Kidney (tissue), 22 donors: ENCODE measurements at places on chromosomes 3 and 15. TPM values are rescaled to one million over a fixed set of nuclear protein-coding genes. Genes with fewer than 3 reads are reported as not detected.

The CSTA gene
- polyA plus RNA-seq = 0.80 TPM

The C3orf20 gene
- not detected for polyA plus RNA-seq

The BTBD1 gene
- polyA plus RNA-seq = 29.1 TPM

The FGD5 gene
- polyA plus RNA-seq = 18.7 TPM

The KBTBD12 gene
- polyA plus RNA-seq = 1.6 TPM

The SAMMSON gene
- polyA plus RNA-seq = not detected

The GNAT1 gene
- not detected for polyA plus RNA-seq

The ATP2B2 gene
- polyA plus RNA-seq = 0.22 TPM

The HRH1 gene
- polyA plus RNA-seq = 1.9 TPM

The FEZF2 gene
- not detected for polyA plus RNA-seq

The SLC22A13 gene
- 9.9 TPM for polyA plus RNA-seq

The IGF1R gene
- 6.5 TPM for polyA plus RNA-seq

- DNase-seq = no peak
- H3K27me3 ChIP-seq = no peaks in the 10 kb centered on the region
- no peak overlapping the region for H3K4me3 ChIP-seq
- no peak overlapping the region for H3K27ac ChIP-seq
- H3K36me3 ChIP-seq = no peaks in the 10 kb centered on the region
Observed at GRCh38 chr3:195580744-195581443, 2.8 kb downstream of the APOD start.

- DNase-seq = no peak
- H3K27ac ChIP-seq = no peak overlapping the region
- H3K36me3 ChIP-seq = no peaks in the 10 kb centered on the region
- no peak overlapping the region for H3K4me3 ChIP-seq
- no peaks in the 10 kb centered on the region for H3K4me1 ChIP-seq
Observed at GRCh38 chr3:151558661-151559060, 97.8 kb upstream of the IGSF10 start.

DNA sequence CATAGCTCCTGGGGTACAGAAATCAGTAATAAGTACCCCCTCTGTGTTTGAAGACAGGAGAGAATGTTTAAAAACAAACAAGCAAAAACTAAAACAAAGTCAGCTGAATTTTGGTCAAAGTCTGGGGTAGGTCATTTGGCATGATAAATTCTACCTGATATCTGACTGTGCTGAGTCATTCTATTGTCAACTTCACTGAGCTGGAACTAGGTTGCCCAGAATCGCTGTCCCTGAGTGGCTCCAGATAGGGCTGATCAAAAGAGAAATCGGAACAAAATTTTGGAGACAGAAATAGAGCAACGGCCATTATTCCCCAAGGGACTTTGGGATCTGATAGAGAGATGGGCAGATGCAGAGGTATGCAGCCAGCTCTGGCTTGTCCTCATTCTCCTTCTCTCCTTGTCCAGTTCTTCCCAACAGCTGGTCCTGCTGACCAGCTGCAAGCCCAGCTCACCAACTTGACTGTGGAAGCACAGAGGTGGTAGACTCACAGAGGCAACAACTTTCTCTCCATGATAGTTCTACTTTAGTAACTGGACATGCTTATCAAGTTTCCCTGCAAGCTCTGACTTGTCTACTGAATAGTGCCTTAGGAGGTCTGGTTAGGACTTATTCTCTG lies 57.3 kb upstream of the MYRIP start:
- H3K4me1 ChIP-seq = no peaks in the 10 kb centered on the region
- no peaks in the 10 kb centered on the region for H3K36me3 ChIP-seq
- no peak overlapping the region for H3K27ac ChIP-seq
- no peak overlapping the region for H3K4me3 ChIP-seq
- H3K27me3 ChIP-seq = no peaks in the 10 kb centered on the region
- no peak for DNase-seq

DNA sequence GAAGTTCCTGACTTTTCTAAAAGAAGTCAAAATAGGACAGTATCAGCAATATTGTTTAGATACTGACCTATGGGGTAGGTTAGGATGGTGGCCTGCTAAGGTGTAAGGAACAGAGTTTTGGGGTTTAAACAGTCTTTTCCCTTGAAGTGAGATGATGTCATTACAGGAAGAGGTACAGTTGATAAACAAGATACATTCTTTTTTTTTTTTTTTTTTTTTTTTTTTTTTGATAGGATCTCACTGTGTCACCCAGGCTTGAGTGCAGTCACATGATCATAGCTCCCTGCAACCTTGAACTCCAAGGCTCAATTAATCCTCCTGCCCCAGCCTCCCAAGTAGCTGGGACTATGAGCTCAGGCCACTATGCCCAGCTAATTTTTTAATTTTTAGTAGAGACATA lies 33.3 kb downstream of the SLC25A36 start:
- no peak for DNase-seq
- peaks cover 24% of the 10 kb centered on the region for H3K36me3 ChIP-seq
- no peaks in the 10 kb centered on the region for H3K27me3 ChIP-seq
- no peak overlapping the region for H3K27ac ChIP-seq

DNA sequence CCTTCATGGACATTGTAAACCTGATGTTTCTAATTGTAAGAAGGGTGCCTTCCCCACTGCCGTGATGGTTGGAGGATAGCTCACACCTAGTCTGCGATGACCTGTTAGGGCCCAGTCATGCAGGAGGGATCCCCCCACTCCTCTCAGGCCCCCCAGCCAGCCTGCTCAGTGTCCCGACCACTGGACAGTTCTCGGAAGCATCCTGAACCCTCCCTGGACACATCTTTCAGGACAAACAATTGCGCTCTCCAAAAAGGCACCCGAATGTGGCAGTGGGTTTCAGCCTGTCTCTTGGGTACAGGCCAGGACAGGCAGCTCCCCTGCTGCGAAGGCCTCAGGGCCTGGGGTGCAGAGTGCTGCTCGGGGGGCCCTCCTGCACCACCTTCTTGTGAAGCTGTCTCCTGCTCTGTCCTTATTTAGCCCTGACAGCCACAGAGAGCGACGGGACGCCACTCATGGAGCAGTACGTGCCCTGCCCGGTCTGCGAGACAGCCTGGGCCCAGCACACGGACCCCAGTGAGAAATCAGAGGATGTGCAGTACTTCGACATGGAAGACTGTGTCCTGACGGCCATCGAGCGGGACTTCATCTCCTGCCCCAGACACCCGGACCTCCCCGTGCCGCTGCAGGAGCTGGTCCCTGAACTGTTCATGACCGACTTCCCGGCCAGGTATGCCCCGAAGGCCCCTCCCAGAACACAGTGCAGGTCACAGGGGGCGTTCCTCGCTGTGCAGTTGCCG lies 132.3 kb downstream of the LRRK1 start:
- H3K27ac ChIP-seq = no peak overlapping the region
- H3K4me3 ChIP-seq = no peak overlapping the region
- H3K36me3 ChIP-seq = no peaks in the 10 kb centered on the region
- DNase-seq = peak; percentile 7
- H3K27me3 ChIP-seq = no peaks in the 10 kb centered on the region

GRCh38 chr3:33582234-33582633 lies 135.8 kb downstream of the CLASP2 start:
- no peak for DNase-seq
- no peak overlapping the region for H3K4me3 ChIP-seq
- H3K36me3 ChIP-seq = peaks cover 10% of the 10 kb centered on the region
- H3K27me3 ChIP-seq = no peaks in the 10 kb centered on the region
- no peak overlapping the region for H3K27ac ChIP-seq

- H3K27me3 ChIP-seq = no peaks in the 10 kb centered on the region
- H3K27ac ChIP-seq = no peak overlapping the region
- no peaks in the 10 kb centered on the region for H3K4me1 ChIP-seq
- no peaks in the 10 kb centered on the region for H3K36me3 ChIP-seq
- H3K4me3 ChIP-seq = no peak overlapping the region
Observed at GRCh38 chr3:125194849-125195601, 17.5 kb downstream of the SLC12A8 start.

DNA sequence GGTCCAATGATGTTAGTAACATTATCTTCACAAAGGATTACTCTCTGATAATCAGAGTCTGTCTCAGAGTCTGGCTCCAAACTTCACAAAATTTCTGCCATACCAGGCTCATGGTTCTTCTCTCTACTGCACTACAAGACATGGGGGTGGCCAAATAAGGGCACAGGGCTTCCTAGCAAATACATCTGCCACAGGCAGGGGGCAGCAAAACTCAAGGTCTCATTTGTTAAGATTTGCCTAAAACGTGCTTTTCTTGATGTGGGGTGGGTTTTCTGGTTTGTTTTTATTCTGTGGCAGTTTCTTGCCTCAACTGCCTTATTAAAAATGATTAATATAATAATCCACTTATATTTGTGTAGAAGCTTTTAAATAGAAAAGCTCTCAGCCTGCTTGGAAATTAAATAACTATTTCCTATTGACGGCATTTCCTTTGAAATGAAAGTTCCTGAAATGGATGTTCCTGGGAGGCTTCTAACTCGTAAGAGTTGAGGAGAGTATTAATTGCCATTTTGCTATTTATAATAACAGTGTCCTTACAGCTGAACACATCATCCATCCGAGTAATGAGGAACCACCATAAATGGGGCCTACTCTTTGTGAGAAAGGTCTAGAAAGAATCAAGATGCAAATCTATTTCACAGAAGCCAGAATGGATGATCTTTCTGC lies 53.8 kb downstream of the SST start:
- peak; percentile 48 for DNase-seq
- H3K36me3 ChIP-seq = no peaks in the 10 kb centered on the region
- H3K4me3 ChIP-seq = no peak overlapping the region
- H3K4me1 ChIP-seq = peaks cover 3% of the 10 kb centered on the region
- H3K27ac ChIP-seq = no peak overlapping the region

GRCh38 chr3:189272500-189273119 lies 100.8 kb downstream of the TPRG1 start:
- no peak overlapping the region for H3K4me3 ChIP-seq
- no peaks in the 10 kb centered on the region for H3K4me1 ChIP-seq
- peak; percentile 65 for DNase-seq
- H3K27me3 ChIP-seq = no peaks in the 10 kb centered on the region

DNA sequence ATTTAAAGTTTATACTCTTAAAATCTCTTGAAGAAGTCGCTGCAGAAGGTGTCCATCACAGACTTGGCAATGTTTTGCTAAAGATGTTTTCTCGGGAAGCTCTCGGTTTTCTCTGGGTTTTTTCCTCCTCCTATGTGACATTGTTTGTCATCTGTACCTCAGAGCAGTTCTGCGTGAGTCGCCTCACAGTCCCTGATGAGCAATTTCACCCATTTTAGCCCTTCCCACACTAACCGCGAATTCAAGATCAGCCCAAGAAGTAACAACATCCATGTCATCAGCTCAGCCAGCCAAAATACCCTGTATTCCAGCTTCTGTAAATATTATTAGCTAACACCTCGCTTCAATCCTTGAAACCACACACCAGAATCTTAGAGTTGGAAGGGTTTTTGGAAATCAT lies 224.3 kb upstream of the SETMAR start:
- no peaks in the 10 kb centered on the region for H3K36me3 ChIP-seq
- H3K27me3 ChIP-seq = no peaks in the 10 kb centered on the region
- no peak overlapping the region for H3K4me3 ChIP-seq
- no peak overlapping the region for H3K27ac ChIP-seq
- H3K4me1 ChIP-seq = no peaks in the 10 kb centered on the region

GRCh38 chr3:157274644-157275137 lies 114.7 kb upstream of the CCNL1 start:
- H3K4me1 ChIP-seq = no peaks in the 10 kb centered on the region
- no peak overlapping the region for H3K27ac ChIP-seq
- no peak overlapping the region for H3K4me3 ChIP-seq
- H3K27me3 ChIP-seq = no peaks in the 10 kb centered on the region

GRCh38 chr3:52108302-52109232 lies 45.7 kb downstream of the POC1A start:
- H3K27ac ChIP-seq = no peak overlapping the region
- H3K4me1 ChIP-seq = no peaks in the 10 kb centered on the region
- no peaks in the 10 kb centered on the region for H3K27me3 ChIP-seq
- no peak overlapping the region for H3K4me3 ChIP-seq
- H3K36me3 ChIP-seq = no peaks in the 10 kb centered on the region

DNA sequence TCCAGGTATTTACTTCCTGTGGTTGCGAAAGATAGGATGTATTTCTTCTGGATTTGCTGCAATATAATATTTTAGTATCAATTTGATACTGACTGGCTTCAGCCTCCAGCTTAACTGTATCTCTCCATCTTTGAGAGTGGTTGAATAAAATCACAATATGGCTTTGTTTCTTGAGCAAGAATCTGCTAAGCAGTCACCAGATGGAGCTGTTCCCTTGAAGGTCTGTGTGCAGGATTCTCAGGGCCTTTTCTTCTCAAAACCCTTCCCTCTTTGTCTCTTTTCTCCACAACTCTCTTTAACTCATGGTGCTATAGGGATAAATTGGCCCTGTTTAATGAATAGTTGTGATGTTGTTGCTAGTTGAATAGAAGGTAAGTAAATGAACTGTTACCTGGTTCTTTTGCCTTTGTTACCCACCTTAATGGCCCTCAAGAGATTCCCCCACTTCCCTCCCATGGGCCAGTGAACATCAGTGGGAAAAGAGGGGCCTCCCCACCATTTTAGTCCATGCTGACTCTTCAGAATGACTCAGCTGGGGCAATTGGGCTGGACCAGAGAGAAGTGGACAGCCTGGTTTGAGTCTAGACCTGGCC lies 34.8 kb upstream of the RAB6B start:
- no peak overlapping the region for H3K27ac ChIP-seq
- DNase-seq = peak; percentile 33
- no peaks in the 10 kb centered on the region for H3K27me3 ChIP-seq
- peaks cover 3% of the 10 kb centered on the region for H3K4me1 ChIP-seq
- no peaks in the 10 kb centered on the region for H3K36me3 ChIP-seq

- no peaks in the 10 kb centered on the region for H3K4me1 ChIP-seq
- no peak overlapping the region for H3K27ac ChIP-seq
- DNase-seq = peak; percentile 4
- H3K27me3 ChIP-seq = no peaks in the 10 kb centered on the region
- no peak overlapping the region for H3K4me3 ChIP-seq
Observed at GRCh38 chr3:106247902-106248684, 379.3 kb upstream of the CBLB start.

GRCh38 chr3:37229740-37230139 lies 55.4 kb upstream of the LRRFIP2 start:
- H3K27ac ChIP-seq = no peak overlapping the region
- H3K4me1 ChIP-seq = no peaks in the 10 kb centered on the region

GRCh38 chr15:46344115-46344724 lies 709.4 kb downstream of the SQOR start:
- DNase-seq = no peak
- H3K27ac ChIP-seq = no peak overlapping the region
- no peak overlapping the region for H3K4me3 ChIP-seq
- H3K36me3 ChIP-seq = no peaks in the 10 kb centered on the region
- no peaks in the 10 kb centered on the region for H3K27me3 ChIP-seq

GRCh38 chr3:161866176-161866575 lies 369.6 kb downstream of the OTOL1 start:
- no peak for DNase-seq
- H3K4me1 ChIP-seq = no peaks in the 10 kb centered on the region
- H3K4me3 ChIP-seq = no peak overlapping the region
- H3K27me3 ChIP-seq = no peaks in the 10 kb centered on the region
- H3K27ac ChIP-seq = no peak overlapping the region

- H3K27ac ChIP-seq = peak overlapping the region; percentile 30
- peaks cover 7% of the 10 kb centered on the region for H3K4me1 ChIP-seq
- no peaks in the 10 kb centered on the region for H3K27me3 ChIP-seq
Observed at GRCh38 chr3:31762888-31763351, 218.1 kb downstream of the OSBPL10 start.
